ENCODE measurements at places on chromosomes 1 and 21.
A peak's percentile ranks its signal among the peaks of the same experiment; 100 is the strongest.

- DNase-seq = peak; percentile 21
Measured at GRCh38 chr21:39441502-39442475, 3.8 kb downstream of the LCA5L start.

DNA sequence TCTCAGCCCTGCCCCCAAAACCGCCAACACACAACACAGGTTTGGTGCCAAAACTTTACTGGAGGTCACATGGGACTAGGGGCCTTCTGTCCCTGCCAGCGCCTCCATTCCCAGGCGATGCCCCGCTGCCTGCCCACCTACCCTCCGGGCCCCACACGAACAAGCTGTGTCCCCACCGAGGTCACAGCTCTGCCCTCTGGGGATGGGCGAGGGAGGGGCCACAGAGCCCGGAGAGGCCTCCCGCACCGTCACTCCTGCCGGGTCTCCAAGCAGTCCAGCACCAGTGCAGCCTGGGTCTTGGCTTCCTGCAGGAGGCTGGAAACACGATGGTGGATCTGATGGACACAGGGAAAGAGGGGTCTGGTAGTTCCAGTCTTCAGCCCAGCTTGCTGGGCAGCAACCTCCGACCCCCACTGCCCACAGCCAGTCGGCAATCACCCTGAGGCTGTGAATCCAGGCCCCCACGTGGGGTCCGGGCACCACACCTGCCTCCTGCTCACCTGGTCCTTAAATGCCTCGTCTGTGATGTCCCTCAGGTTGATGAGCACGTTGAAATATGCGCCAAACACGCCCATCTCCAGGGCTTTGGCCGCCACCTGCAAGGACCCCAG is 18.5 kb downstream of the FTCD start:
- DNase-seq = no peak

DNA sequence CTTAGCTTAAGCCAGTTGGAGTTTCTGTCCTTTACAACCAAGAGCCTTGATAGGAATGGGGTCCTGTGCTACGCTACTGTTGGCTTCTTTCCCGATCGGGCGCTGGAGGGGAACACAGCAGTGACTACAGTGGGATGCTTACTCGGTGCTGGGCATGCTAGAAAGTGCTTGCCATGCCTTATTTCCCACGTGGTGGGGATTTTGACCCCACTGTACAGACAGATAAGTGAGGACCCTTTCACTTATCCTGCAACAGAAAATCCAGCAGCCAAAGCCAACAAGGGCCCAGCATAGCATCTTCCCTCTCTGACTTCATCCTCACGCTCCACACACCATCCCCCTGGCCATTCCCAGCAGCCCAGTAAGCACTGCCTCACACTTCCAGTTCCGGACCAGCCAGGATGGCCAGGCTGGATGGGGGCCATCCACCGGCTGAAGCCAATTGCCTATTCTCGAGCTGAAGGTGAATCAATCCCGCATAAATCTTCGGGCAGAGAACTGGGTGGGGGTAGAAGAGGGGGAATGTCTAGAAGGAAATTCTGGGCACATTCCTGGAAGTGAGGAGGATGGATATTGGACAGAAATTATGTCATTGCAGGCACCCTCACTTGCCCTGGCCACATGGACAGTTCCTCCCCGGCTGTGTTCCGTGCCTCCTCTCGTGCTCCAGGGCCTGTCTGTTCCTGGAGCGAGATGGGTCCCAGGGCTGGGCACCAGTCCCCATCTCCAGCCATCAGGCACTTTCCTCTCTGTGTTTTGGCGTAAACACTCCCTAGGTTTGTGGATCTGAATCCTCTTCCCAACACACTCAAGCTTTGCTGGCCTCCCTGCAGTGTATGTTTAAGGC is 2.0 kb upstream of the ABCG1 start:
- DNase-seq = no peak

- DNase-seq = no peak
Measured at GRCh38 chr1:201880928-201881571, 7.6 kb upstream of the SHISA4 start.

DNA sequence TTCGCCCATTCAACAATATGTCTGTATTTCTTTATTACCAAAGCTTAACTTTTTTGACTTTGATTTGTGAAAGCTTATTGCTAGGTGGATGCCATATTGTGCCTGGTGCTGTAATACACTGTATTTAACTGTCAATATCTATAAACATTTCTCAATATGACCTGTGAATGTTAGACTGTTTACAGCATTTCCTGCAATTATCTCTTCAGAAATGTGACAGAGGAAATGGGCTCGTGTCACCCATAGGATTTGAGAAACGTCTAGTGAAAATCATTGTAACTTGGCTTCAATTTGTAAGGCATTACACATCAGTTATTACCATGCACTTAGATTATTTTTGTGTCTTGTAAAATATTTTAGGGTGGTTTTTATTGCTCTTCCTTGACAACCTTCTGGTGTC is 237.8 kb upstream of the ADGRL2 start:
- DNase-seq = no peak

DNA sequence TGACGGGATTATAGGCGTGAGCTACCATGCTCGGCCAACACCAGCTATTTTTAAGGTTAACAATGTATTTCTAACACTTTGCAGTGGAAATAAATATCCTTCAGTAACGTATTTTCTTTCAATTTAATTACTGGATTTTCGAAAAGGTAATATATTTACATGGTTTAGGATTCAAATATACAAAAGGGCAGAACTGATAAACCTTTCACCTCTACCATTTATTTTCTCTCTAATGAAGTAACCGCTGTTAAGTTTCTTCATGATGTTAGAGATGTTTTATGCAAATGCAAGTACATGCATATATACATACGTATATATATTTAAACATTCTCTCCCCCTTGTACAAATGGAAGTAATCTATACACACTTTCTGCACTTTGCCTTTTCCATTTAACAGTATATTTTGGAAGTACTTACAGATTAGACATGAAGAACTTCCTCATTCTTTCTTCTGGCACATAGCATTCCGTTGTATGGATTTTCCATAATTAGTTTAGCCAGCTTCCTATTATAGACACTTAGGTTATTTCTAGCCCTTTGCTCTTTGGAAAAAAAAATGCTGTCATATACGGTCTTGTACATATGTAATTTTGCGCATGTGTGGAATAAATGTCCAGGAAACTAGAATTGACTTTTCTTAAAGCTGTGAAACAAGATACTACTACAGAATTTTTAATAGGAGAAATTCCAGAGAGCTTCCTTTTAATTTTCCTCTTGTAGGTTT is 14.9 kb upstream of the HJV start:
- no peak for DNase-seq

- DNase-seq = no peak
Measured at GRCh38 chr1:211549092-211549711, 29.8 kb downstream of the SLC30A1 start.

GRCh38 chr1:101242324-101243050 is 5.7 kb downstream of the S1PR1 start:
- DNase-seq = no peak

- DNase-seq = no peak
Measured at GRCh38 chr1:72837781-72838180, 555.4 kb upstream of the NEGR1 start.

All from activated naive CD4-positive, alpha-beta T cell treated with Interleukin-2 at 50 U/mL for 16 hours (primary cell).